ENCODE measurements at places on chromosomes 7 and 10.

DNA sequence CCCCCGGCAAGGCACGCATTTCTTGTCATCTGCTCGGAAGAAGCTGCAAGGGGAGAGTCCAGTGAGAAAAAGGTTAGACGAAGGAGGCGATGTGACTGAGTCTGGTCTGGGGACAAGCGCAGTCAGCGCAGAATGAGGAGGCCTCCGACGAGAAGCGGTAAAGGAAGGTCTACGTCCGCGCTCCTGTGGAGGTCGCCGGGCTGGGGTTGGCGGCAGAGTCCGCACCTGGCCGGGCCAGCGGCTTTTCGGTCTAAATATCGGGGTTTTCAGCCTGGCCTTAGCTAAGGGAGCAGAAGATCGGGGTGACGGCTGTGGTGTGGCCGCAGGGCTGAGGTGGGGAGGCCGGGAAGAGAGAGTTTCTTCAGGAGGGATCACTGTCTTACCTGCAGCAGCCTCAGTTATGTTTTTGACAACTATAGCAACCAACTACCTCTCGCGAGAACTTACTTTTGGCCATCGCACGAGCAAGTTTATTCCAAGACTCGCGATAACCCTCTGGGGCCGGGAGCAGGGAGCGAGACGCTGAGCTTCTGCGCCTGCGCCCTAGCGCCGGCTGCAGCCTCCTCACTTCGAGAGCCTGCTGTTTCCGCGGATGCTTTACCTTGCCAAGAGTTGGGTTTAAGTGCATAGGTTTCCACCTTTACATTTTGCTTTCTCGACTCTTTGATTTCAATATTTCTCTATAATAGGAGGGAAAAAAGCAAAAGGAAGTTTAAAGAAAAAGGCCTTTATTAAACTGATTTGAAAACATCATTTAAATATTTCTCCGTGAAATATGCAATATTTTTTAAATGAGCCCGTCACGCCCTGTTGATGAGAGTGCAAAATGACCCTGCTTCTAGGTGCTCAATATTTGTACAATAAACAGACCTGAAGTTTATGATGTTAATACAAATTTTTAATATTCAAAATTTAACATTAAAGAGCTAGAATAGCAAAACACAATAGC is at the start of gene CFAP70:
TSS of gene CFAP70 (minus strand) at position 534 of the 949 bp plus-strand sequence. CDS start 4,068 bp downstream, outside the sequence.
- peak; percentile 96 for DNase-seq

DNA sequence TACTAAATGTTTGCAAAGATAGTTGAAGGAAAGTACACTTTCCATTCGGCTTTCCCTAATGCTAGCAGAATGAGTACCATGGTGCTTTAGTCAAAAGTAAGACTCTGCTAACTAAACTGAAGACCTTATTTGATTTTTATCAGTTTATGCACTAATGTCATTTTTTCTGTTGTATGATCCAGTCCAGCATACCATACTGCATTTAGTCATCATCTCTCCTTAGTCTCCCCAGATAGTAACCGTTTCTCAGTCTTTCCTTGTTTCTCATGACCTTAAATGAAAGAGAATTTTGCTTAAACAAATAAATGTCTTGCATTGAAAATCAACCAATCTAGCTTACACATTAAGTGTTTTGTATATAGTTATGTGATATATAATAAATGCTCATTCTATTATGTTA is 529.5 kb upstream of the SEMA3D start:
- DNase-seq, result no peak

GRCh38 chr7:150515248-150516147 is 826 bp downstream of the GIMAP7 start:
- DNase-seq, result no peak

DNA sequence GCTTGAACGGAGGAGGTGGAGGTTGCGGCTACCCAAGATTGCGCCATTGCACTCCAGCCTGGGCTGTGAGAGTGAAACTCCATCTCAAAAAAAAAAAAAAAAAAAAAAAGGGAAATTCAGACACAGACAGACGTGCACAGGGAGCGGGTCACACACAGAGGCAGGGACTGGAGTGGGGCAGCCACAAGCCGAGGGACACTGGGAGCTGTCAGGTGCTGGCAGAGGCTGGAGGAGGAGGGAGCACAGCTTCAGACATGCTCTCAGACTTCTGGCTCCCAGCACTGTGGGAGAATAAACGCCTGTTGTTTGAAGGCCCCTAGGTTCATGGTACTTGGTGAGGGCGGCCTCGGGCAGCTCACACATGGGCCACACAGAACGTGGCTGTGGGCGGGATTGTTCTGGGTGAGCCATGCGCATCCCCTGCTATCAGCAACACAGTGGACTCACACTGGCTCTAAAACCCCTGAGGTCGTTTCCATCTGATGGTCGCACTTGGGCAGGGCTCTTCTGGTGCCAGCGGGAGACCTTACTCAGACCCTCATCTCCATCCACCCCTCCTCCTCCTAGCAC is 375.9 kb downstream of the DNAJB6 start:
- no peak for DNase-seq

GRCh38 chr7:138784692-138785091 is 13.1 kb upstream of the TMEM213 start:
- no peak for DNase-seq

GRCh38 chr10:31617757-31618156 is 298.7 kb downstream of the ZEB1 start:
- no peak for DNase-seq

DNA sequence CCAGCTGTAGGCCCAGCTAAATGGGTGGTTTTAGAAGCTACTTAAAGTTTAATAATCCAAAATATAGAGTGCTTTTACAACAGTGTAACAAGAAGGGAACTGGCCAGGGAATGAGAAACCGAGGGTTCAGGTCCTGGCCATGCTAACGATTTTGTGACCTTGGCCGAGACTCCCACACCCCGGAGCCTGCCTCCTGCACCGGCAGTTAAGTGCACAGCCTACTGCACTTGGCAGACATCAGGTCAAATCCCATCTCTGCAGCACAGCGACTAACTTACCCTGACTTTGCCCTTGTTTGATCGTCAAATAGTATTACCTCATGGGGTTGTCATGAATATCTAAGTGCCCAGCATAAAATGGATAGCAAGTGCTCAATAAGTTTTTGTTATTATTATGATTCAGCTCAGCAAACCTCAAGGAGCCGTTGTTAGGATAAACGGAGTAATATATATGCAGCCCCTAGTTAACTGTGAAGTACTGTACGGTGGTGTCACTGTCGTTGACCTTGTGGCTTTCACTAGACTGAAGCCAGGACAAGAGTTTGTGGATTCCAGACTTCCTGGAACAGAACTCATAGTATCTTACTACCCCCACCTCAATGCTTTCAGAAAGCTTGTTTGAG is 35.5 kb downstream of the LYZL1 start:
- DNase-seq, result no peak

All from CD4-positive, alpha-beta T cell treated with Interleukin-15 for 1 hour (primary cell).